Urothelium cell line (cell line): ENCODE measurements at places on chromosomes 12 and 14.
A peak's percentile ranks its signal among the peaks of the same experiment; 100 is the strongest.

GRCh38 chr12:58310368-58310767 is 369.0 kb downstream of the ATP23 start:
- peak; percentile 23 for DNase-seq

DNA sequence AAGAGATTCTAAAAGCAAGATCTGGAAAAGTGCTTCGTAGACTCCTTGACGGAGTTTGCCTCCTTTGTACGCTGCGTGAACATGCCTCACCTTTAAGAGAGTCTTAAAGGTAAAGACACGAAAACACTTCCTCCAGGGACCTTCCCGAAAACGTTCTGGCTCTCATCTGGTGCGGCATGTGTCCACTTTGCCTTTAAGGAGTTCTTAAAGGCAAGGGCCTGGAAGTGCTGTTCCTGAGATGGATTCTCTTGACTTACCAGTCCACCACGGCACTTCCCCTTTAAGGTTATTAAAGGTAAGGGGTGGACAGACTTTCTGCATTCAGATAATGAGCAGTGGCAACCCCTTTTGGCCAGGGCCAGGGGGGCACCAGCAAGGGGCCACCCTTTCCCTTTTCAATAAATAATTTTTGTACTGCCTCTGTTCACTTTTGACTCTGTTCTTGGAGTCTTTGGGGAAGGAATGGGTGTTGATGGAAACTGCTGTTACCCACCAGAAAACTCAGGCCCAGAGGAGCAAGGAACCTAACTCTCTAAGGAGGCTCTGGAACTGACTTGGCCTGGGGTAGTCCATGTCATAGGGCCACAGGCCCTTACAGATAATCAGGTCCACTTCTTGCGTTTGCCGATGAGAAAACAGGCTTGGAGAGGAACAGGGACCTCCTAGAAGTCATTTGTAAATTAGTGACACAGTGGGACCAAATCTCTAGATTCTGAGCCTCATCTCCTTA is 4.4 kb downstream of the REM2 start:
- peak; percentile 83 for DNase-seq

DNA sequence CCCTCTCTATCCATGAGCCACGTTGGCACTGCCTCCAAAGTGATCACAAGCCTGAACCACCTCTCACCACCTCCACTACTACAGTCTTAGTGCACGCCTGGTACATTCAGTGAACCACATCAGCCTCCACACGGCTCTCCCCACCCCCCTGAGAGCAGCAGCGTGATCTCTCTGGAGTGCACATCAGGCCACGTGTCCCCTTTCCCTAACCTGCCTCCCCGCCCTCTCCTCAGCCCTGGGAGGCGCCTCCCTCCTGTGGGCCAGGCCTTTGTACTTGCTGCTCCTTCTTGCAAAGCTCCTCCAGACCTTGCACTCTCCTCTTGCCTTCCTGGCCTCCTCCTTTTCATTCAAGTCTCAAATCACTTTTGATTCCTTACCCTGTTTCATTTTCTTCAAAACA is 49.8 kb downstream of the SLC6A12 start:
- no peak for DNase-seq

GRCh38 chr12:127723251-127723650 is 543.7 kb upstream of the TMEM132C start:
- DNase-seq, result no peak

GRCh38 chr12:66206141-66206540 is 17.1 kb downstream of the IRAK3 start:
- DNase-seq, result no peak

DNA sequence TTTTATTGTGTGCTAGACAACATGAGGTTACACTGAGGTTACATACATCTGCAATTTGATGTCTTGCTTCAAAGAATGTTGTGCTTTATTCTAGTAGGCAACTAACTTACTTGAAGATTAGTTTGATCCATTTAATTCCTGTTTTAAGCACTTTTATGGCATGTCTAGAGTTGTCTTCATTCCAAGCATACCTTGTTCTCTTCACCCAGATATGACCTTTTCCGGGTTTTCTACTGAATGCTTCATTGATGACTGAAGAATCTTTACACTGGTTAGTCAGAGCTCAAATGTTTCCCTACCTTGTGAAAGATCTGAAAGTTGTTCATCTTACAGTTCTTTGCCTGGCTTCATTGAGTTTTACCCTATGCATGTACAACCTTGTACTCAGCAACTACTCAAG is 274.0 kb upstream of the KITLG start:
- peak; percentile 14 for DNase-seq

DNA sequence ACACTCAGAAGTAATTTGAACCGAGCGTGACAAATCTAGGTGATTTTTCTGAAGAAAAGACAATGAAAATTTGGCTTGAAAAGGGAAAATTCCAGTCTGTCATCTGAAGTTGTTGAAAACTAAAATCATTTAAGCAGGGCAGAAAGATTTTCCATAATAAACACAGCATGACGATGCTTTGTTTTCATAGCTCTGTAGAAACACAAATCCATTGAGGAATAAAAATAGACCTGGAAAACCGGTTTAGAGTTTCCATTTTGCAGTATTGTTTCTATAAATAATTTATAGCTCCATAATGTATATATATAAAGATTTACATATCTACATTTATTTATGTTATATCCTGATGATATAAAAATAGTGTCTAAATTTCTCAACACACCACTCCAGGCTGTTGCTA is 1918.5 kb upstream of the FLRT2 start:
- DNase-seq, result no peak

- no peak for DNase-seq
Measured at GRCh38 chr12:81381951-81382350, 304.1 kb downstream of the ACSS3 start.

DNA sequence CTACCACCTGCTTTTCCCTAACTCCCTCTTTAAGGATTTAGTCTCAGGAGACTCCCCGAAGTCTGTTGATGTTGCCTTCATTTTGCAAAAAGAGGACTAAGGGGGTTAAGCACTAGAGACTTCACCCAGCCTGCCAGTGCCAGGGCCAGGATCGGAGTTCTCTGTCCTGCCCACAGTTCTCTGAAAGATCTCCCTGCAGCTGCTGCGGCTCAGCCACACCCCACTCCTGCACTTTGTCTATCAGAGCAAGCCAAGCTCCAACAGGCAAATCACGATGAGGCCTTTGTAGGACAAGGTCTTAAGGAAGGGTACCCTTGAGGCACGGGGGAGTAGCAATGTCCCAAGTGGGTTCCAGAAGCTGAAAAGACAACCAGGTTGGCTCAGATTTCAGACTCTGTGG is 148.8 kb upstream of the EGLN3 start:
- no peak for DNase-seq

DNA sequence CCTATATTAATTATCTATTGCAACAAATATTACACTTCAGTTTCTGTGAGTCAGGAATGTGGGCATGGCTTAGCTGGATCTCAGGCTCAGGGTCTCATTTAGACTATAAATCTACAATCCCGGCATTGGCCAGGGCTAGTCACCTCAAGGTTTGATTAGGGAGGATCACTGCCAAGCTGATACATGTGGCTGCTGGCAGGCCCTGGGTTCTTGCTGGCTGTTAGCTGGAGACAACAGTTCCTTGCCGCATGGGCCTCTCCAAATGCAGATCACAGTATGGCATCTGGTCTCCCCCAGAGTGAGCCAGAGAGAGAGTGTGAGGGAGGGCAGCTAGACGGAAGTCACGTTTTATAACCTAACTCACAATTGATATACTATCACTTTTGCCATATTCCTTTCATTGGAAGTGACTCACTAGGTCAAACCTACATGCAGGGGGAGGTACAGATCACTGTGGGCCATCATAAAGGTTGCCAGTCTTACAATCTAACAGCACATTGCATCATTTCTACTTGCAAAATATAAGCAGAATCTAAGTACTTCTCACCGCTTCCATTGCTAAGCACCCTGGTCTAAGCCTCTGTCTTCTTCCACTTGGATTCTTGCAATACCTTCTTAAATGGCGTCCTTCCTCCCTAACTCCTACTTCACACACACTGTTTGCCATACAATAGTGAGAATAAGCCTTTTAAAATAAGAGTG is 174.0 kb upstream of the ARHGAP5 start:
- DNase-seq, result no peak

- DNase-seq, result peak; percentile 41
Measured at GRCh38 chr12:46944088-46944487, 118.3 kb upstream of the SLC38A4 start.

GRCh38 chr12:74689071-74689655 is 151.5 kb downstream of the ATXN7L3B start:
- DNase-seq, result peak; percentile 1
